NCI-H2029 (cell line): ENCODE measurements at places on chromosomes 1 and 21.

DNA sequence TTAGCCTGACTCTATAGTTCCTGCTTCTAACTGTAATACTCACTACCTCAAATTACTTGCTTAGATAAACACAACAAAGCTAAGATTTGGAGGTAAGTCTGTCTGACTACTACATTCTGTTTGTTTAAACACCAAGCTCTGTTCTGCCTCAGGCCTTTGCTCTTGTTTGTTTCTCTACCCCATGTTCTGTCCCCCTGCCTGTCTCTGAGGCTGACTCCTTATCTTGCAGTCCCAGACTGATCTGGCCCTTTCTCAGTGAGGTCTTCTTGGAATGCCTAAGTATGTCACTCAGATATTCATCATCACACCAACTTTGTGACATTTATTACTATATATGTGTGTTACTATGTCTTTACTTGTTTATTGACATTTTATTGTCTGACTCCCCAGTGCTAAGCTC is 425.5 kb downstream of the LMO4 start:
- no peak for DNase-seq

- DNase-seq = no peak
These were observed 12.3 kb downstream of the BTBD19 start for GRCh38 chr1:44820328-44821239.

GRCh38 chr1:38258085-38258627 is 211.6 kb upstream of the POU3F1 start:
- DNase-seq = no peak

DNA sequence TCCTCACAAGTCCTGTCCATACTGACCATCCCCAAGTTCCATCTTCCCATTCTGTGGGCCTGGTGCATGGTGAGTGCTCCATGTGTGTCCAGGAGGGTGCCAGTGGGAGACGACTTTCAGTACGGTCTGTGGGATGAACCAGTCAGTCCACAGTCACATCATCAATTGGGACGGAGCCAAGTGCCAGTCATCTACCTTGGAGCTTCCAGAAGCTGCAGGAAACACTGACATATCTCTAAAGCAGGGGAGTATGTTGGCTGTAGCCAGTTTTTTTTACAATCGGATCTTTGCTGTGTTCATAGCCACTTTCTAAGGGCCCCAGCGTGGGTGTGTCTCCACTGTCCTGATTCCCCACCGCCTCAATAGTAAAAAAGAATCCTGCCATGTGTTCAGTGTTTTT is 13.6 kb upstream of the TRIM17 start:
- DNase-seq = no peak

DNA sequence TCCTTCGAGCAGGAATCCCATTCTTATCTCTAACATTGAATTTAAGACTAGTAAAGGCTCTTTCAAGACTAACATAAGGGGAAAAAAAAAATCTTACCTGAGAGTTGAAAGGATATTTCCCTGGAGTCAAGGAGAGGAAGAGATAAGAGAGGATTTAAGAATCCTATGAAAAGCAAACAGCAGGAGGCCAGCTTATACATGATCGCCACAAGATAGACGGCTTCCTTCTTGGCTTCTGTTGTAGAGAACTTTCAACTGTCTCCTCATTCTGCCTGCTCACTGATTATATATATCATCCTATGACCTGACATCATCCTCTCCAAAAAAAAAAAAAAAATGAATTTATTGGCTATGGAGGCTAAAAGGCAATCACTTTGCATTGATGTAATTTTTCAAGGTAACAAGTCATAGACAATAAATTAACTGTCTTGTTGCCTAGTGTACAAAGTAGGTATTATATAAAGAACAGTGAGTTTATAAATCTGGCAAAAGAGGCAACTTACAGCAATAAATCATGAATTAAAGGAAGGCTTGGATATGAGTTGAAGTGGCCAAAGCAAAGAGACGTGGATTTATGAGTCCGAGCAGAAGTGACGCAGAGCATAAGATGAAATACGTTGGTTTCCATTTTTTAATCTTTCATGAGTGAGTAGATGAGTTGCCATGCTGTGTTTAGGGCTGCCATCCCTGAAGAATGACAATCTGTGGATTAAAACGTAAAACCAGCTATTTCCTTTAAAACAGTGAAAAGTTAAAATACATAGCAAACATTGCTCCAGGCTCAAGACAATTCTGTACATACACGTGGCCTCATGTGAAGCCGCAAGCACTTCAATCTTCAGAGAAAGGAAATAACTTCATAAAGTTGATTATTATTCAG is at the start of gene UTS2:
Gene UTS2 (minus strand): TSS at position 262 of the 880 bp plus-strand sequence. CDS start 62 bp downstream, at position 200.
- DNase-seq = no peak

DNA sequence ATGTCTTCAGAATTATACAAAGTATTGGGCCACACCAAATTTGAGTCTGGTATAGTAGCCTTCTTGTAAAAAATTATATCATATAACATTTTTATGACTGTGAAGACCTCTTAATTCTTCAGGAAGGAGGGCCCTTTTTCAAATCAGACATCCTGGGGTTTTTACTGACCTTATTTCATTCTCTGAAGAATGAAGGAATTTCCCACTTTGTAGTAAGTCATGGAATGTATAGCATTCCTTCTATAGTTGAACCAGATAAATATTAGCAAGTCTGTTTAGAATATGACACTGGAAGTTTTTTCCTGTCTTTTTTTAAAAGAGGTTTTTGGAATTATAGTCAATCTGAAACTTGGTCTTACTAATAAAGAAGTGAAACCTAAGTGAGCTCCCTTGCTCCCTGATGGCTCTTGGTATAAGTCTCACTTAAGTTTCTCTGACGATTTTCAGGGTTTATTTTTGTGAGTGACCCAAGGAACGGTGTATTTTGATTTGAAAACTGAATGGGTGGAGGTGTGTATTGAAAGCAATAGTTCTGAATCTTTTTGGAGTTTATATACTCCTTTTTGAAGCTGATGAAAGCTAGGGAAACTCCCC is 23.7 kb downstream of the SNX27 start:
- DNase-seq = no peak

GRCh38 chr1:60225486-60225885 is 151.9 kb upstream of the C1orf87 start:
- no peak for DNase-seq

DNA sequence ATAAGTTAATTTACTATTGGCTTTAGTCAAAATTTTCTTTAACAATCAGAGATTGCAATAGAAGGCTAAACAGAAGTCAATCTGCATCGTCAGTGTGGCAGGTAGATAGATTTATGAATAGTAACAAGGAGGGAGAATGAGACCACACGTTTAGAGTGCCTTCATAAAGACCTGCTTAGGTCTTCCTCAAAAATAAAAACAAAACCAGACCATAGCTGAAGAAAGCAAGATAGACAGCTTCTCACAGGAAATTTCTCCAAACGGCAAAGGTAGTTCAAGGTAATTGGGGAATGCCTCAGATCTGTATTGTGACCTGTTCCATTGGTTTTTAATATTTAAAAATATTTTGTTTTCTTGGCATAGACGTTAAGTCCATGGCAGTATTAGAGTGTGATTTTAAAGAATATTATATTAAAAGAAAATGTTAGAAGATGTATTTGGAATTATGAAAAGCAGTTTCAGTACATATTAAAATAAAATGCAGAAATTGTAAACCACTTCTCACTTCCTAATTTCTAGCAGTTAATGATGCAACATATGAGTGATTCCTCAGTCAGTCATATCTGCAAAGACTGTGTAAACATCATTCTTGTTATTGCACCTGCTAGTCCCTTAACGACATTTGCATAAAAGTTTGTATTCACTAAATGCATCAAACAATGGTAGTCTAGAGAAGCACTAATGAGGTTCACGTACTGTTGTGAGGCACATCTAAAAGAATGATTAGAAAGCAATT is 278.0 kb downstream of the HLX start:
- DNase-seq = no peak

- no peak for DNase-seq
These were observed 114.5 kb downstream of the LRRC40 start for GRCh38 chr1:70090875-70091274.

GRCh38 chr21:45142469-45143308 is 68.3 kb downstream of the ADARB1 start:
- no peak for DNase-seq

- DNase-seq = no peak
These were observed 1.8 kb upstream of the SLC50A1 start for GRCh38 chr1:155133799-155134281.

- no peak for DNase-seq
These were observed 109.6 kb downstream of the AKT3 start for GRCh38 chr1:243740255-243740999.

DNA sequence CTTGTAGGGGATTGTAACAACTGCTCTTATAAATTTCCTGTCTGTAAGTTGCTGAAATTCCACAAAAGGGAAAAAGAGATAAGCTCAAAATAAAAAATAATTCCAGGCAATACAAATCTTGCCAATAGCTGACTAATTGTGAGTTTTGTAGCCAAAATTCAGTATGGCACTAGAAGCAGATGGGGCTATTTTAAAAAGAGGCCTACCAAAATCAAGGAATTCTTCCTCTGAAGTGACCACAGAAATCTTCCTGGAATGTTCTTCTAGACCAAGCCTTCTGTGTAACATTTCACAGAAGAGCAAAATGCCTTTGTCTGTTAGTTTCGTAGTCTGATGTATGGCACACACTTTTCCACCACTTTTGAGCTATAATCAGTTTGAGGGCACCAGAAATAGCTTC is 127.6 kb downstream of the CYYR1 start:
- DNase-seq = no peak

DNA sequence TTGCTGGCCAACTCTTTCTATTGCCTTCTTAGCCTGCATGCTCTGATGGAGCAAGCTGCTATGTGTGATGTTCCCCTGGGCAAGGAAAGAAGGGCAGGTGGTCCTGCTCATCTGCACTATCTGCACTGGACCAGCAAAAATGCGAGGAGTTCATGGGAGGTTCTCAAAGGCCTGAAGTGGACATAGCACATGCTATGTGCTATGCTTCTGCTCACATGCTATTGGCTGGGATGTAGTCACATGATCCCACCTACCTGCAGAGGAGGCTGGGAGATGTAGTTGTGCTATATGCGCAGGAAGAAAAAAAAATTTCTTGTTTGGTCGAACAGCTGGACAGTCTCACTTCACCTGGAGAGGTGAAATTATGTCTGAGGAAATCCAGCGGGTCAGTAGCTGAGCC is 587.7 kb downstream of the MATN1 start:
- no peak for DNase-seq

DNA sequence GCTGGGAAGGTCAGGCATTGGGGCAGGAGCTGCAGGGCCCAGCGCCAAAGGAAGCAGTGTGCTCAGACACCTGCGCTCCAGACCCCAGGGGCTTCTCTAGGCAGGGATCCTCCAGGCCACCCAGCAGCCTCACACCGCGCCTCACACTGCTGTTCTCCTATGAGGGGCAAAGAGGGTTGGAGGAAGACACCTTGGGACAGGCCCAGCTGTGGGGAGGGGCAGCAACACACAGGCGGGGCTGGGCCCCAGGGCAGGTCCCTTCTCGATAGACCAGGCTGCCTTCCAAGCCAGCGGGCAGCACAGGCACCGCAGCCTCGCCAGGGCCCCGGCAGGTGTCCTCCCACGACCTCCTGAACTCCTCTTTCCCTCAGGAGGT is 20.7 kb upstream of the PRSS38 start:
- DNase-seq = no peak

DNA sequence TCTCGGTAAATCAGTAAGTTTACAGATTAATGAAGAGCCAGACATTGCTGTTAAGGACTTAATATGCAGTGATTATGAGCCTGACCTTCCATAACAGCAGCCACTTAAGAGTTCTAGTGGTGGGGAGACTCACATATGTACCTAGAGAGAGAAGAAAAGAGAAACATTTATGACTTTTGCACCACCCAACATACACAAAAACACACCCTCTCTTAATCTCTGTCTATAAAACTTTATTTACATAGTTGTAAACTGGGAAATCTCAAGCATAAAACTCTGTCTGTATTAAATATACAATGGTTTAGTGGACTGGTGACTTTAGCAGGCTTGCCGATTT is 347.4 kb upstream of the ADGRL2 start:
- no peak for DNase-seq

- DNase-seq = no peak
These were observed 42.8 kb upstream of the MAGOH start for GRCh38 chr1:53281133-53281532.

DNA sequence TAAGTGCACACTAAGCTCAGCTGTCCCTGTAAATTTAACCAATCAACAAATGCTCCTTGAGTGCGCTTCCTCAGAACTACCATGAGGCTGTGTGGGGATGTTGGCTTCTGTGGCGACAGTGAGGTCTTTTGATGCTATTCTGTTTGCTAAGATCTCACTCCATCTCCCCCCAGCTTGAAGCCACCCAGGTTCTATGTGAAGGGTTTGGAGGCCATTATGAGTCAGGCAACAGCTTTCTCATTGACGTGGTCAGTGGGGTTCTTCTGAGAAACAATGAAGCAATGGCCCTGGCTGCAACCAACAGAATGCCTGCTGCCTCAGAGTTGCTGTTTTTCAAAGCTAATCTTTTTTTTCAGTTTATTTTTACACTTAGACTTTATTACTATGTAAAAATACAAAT is 205.5 kb downstream of the PTBP2 start:
- DNase-seq = no peak

GRCh38 chr1:53339736-53340635 is 12.1 kb upstream of the LRP8 start:
- no peak for DNase-seq

GRCh38 chr1:24427545-24427862 is 11.9 kb downstream of the NIPAL3 start:
- peak; percentile 9 for DNase-seq

GRCh38 chr1:202133001-202133400 is 10.3 kb downstream of the GPR37L1 start:
- DNase-seq = no peak

DNA sequence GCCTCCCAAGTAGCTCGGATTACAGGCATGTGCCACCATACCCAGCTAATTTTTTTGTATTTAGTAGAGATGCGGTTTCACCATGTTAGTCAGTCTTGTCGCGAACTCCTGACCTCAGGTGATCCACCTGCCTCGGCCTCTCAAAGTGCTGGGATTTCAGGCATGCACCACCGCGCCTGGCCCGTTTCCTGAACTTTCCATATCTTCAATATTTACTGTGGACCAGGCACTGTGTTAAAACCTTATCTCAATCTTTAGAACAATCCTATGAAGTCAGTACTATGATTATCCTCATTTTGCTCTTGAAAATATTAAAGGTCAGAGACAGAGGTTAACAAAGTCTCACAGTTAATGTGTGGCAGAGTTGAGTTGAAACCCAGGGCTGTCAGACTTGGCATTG is 1.6 kb upstream of the ADCY10 start:
- DNase-seq = no peak

- no peak for DNase-seq
These were observed 12.3 kb upstream of the ADAM30 start for GRCh38 chr1:119908661-119909060.

DNA sequence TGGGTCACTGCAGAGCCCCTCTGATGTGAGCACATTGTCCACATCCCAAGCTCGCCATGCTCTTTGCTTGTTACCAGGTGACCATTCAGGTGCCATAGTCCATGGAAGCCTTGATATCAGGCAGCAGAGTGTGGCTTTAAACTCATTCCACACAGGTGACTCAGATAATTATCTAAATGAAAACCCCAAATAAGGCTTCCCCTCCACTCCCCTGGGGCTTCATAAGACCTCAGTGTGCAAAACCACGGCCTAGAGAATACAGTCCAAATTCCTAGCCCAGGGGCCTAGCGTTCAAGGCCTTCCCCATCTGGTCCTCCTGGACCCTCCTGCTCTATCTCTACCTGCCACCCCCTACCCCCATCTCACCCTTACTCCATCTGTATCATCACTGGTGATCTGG is 97.1 kb downstream of the ARHGEF10L start:
- no peak for DNase-seq
